Natural killer cell treated with Interleukin-12 subunit alpha and Interleukin-12 subunit beta and Interleukin-15 and Interleukin-18, amount 100 ng/mL, for 72 hours (primary cell): ENCODE measurements at places on chromosomes 12 and 14. TPM values are rescaled to one million over a fixed set of nuclear protein-coding genes. Genes with fewer than 3 reads are reported as not detected.

The CFAP251 gene
- total RNA-seq = 2.9 TPM

The KRT79 gene
- not detected for total RNA-seq

The MON2 gene
- total RNA-seq = 80.1 TPM

The KRT74 gene
- not detected for total RNA-seq

The CAND1 gene
- 161 TPM for total RNA-seq

The RNASE1 gene
- not detected for total RNA-seq

The VRK1 gene
- 39.9 TPM for total RNA-seq
